ENCODE measurements at places on chromosomes 16 and 17. TPM values are rescaled to one million over a fixed set of nuclear protein-coding genes. Genes with fewer than 3 reads are reported as not detected.

The ITFG1 gene
- total RNA-seq: 40.3 TPM

The CCL16 gene
- under 0.01 TPM for total RNA-seq

The HCRT gene
- total RNA-seq: not detected

- no peak for DNase-seq
Observed at GRCh38 chr17:80111702-80112470, 10.5 kb downstream of the GAA start.

DNA sequence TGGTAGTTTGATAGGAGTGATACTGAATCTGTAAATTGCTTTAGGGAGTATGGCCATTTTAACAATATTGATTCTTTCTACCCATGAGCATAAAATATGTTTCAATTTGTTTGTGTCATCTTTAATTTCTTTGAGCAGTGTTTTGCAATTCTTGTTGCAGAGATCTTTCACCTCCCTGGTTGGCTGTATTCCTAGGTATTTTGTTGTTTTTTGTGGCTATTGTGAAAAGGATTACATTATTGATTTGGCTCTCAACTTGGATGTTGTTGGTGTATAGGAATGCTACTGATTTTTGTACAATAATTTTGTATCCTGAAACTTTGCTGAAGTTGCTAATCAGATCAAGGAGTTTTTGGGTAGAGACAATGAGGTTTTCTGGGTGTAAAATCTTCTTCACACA, 3.2 kb downstream of the KRTAP9-9 start:
- no peak for DNase-seq

- DNase-seq: no peak
Observed at GRCh38 chr17:74964246-74964761, 8.3 kb downstream of the HID1 start.

DNA sequence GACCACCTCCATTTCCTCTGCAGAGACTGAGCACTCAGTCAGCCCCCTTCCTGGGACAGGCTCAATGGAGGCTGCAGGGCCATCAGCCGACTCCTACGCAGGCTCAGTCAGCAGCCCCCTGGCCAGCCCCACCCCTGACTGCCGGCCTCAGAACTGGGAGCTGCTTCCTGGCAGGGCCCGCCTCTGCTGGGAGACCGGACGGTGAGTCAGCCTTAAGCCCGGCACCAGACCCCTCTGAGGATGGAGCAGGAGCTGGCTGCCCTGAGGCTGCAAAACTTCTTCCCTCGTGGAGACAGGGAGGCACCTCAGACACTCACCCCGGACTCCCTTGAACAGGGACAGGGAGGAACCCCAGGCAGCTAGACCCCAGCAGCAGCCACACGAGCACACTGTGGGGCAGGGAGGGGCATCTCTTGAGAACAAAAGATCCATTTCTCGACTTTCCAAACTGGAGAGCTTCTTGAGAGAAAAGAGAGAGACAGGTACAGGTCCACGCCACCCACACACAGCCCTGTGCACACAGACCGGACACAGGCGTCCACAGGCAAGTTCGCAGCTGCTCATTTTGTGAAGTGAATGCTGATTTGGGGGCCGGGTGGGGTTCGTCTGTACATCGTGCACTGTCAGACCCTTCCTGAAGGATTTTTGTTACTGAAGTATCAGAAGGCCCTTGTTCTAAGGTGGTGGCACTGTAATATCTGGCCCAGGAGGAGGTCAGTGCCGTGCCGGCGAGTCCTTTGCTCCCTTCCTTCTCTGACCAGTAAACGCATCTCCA, 1.3 kb upstream of the TUBB3 start:
- DNase-seq: peak; percentile 95

DNA sequence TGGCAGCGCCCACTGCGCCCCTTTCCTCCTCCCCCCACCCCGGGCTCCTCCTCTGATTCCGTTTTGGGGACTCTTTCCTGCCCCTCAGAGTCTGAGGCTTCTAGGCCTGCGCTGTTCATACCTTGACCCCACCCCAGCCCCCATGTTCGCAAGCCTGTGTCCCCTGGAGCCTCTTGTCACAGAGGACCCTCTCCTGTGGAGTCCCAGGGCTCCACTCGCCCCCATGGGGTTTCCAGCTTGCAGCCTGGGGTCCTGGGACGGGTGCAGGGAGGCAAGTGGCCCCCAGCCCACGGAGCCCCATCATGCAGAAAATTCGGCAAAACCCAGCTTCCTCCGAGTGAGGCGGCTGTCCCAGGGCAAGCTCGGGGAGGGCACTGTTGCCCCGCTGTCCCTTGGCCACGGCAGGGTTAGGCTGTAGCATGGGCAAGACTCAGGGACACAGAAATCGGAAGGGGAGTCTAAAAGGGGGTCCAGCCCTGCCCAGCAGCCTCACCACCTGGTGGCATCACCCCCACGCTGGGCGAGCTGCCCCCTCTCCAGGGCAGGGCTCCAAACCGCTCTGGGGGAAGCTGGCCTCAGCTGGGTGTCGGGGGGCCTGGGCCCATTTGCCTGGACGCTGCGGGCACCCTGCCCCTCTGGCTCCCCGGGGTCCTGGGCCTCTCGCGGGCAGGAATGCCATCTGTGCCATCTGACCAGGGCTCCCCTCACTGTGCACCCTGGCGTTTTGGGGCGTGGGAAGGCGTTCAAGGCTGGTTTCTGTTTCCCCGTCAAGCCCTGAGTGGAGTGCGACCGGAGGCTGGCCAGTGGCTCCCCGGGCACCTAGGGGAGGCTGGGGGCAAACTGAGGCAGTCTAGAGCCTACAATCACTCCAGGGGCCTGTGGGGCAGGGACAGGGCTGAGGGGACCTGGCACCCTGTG, 11.5 kb upstream of the BAHCC1 start:
- no peak for DNase-seq

GRCh38 chr16:81864646-81865382, 85.7 kb downstream of the PLCG2 start:
- DNase-seq: no peak

GRCh38 chr16:70691223-70692129, 5.6 kb upstream of the MTSS2 start:
- DNase-seq: no peak

DNA sequence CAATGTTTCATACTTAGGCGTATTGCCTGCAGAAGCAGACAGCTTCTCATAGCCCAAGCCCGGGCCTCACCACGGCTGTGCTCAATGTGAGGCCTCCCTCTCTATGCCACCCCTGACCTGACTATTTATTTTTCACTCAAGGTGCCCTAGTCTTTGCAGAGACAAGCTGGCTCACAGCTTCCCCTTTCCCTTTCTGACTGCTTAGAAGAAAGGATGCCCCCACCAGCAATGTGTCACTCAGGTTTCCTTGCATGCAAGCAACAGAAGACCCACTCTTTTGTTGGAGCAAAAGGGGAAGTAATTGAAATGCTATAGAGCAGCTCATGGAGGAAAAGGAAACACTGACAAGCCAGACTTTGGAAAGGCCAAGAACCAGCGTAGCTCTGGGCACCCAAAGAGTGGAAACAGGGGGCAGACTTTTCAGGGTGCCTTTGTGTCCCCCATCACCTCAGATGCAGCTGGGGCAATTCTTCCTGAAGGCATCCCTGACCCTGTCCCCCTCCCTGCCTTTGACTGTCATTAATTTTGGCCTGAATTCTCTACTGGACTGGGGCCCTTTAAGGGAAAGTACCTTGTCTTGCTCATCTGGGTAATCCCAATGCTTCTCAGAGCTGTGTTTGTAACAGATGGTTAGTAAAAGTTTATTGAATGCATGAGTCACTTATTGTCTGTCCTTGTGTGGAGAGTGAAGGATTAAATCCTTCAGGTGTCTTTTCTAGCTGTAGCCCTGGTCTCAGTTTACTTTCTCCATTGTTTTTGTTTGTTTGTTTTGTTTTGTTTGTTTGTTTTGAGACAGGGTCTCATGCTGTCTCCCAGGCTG, 17.8 kb downstream of the RGS9 start:
- no peak for DNase-seq

DNA sequence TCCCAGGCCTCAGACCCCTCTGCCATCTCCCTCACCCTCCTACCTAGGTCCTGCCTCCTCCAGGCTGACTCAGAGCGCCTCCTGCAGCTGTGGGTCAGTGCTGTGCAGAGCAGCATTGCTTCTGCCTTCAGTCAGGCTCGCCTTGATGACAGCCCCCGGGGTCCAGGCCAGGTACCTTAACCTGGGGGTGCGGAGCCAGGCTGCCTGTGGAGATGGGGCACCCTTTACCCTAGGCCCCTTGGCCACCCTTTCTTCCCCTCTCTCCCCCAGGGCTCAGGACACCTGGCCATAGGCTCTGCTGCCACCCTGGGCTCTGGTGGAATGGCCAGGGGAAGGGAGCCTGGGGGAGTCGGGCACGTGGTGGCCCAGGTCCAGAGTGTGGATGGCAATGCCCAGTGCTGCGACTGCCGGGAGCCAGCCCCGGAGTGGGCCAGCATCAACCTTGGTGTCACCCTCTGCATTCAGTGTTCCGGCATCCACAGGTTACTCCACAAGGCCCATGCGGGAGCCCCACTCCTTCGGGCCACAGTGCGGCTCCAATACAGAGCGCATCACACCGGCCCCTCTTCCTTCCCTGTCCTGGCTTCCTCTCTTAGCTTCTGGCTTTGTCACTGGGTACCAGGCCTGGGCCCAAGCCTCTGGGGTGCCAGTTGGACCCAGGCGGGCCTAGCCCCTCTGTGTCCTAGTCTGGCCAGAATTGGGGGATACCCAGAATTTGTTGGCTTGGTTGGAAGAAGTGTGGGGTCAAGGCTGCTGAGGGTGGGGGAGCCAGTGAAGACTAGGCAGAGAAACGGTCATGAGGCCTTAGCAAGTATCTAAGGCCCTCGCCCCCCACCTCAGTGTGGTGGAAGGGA, 5.0 kb upstream of the KCTD11 start:
- DNase-seq: no peak

DNA sequence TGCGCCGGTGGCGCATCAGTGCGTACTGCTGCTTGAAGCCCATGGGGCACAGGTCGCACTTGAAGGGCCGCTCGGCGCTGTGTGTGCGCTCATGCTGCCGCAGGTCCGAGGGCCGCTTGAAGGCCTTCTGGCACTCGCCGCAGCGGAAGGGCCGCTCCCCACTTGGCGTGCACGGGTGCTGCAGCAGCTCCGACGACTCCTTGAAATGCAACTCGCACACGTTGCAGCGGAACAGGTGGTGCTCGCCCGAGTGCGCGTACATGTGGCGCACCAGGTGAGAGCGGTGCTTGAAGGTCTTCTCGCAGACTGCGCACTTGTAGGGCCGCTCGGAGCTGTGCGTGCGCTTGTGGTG, 3.3 kb downstream of the ZNF319 start:
- no peak for DNase-seq
